ENCODE measurements at places on chromosomes 1 and 21. TPM values are rescaled to one million over a fixed set of nuclear protein-coding genes. Genes with fewer than 3 reads are reported as not detected.

GRCh38 chr1:247540581-247540980, 4.3 kb upstream of the OR2C3 start:
- no peaks in the 10 kb centered on the region for H3K27me3 ChIP-seq
- H3K4me1 ChIP-seq = no peaks in the 10 kb centered on the region
- no peaks in the 10 kb centered on the region for H3K36me3 ChIP-seq

FMO1 gene
- total RNA-seq = not detected

RHEX gene
- not detected for total RNA-seq

DNA sequence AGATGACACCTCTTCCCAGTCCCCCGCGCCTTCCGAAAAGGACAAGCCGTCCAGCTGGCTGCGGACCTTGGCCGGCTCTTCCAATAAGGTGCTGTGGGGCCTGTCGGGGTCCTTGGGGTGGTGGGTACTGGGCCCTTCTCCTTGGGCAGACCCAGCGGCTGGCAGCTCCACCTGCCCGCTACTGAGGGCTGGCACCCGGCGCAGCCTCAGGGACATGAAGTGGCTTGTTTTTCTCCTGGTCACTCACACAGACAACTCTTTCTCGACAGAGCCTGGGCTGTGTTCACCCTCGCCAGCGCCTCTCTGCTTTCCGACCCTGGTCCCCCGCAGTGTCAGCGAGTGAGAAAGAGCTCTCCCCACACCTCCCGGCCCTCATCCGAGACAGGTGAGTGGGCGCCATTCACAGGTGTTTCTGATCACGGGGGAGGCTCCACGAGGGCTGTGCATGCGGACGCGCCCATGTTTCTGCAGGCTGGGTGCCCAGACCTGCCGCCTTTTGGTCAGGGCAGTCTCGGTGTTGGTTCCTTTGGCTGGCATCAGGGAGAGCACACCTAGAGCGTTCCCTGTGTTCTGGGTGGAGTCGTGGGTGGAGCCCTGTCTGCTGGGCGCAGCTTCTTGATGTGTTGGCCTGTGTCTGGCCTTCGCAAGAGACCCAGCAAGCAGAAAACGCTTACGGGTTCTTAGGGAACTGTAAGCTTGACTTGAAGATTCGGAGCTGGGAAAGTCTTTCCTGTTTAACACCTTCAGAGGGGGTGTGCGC, 75.1 kb downstream of the SKI start:
- H3K27ac ChIP-seq = no peak overlapping the region
- H3K36me3 ChIP-seq = 0 out of 2 replicates have a peak, but pooled peaks cover 5% of the 10 kb centered on the region
- no peaks in the 10 kb centered on the region for H3K4me1 ChIP-seq
- DNase-seq = no peak

- H3K27ac ChIP-seq = no peak overlapping the region
- no peak for DNase-seq
- H3K36me3 ChIP-seq = no peaks in the 10 kb centered on the region
- no peaks in the 10 kb centered on the region for H3K27me3 ChIP-seq
Measured at GRCh38 chr1:84870591-84870990, 22.4 kb downstream of the LPAR3 start.

GRCh38 chr1:221888218-221888617, 146.3 kb upstream of the DUSP10 start:
- H3K36me3 ChIP-seq = no peaks in the 10 kb centered on the region
- DNase-seq = no peak
- no peak overlapping the region for H3K27ac ChIP-seq
- no peaks in the 10 kb centered on the region for H3K27me3 ChIP-seq

DNA sequence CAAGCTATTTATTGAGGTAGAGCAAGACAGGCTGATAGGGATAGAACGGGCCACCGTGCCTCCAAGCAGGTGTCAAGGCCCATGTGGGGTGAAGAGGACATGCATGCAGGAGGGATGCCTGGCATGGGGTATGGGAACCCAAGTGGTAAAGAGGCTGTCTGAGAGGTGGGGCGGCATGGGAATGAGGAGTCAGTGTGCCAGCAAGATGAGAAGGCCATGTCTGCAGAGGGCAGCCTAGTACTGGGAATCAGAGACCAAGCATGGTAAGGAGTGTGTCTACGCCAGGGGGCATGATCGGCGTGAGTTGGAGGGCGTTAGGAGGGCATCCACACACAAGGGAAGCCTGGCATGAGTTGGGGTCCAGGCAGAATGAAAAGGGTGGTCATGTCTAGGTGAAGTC, 303.7 kb upstream of the PLD5 start:
- no peak overlapping the region for H3K27ac ChIP-seq
- DNase-seq = no peak
- no peaks in the 10 kb centered on the region for H3K4me1 ChIP-seq

HP1BP3 gene
- 207 TPM for total RNA-seq

DNA sequence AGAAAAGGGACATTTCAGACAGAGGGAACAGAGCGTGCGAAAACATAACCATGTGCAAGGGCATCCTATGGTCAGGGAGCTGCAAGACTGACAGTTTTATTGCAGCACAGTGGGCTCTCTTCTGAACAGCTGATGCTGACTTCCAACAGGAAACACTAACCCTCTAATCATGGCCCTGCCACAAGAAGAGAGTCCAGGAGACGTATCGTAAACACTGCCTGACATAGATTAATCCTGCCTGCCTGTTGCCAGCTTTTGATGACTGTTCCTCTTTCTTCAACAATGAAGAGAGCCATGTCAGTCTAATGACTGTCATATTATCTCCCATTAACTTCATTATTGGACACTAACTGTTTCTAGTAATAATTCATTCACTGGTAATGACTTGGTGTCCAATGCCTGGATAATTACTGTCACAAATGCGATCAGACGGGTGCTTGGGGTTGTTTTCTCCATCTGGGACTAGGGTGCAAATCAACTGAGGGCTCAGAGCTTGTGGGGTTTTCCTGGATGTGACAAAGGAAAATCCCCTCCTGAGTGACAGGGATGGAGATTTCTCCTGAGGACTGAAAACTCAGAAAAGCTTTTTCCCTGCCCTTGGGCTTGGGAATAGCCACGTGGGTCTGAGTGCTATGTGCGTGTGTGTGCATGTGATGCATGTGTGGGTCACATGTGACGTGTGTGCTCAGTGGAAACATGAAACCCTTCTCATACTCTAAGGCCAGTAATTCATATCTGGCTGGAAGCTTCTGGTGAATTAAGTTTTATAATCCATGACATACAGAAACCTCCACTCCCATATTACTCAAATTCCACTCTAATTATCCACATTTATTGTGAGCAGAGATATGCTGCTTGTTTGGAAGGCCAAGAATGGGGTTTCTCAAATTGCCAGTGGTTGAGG, 144.0 kb upstream of the PLXNA2 start:
- H3K4me3 ChIP-seq = no peak overlapping the region
- no peaks in the 10 kb centered on the region for H3K4me1 ChIP-seq
- H3K27ac ChIP-seq = no peak overlapping the region
- H3K36me3 ChIP-seq = no peaks in the 10 kb centered on the region

MYOG gene
- not detected for total RNA-seq

RUNX3 gene
- 22.6 TPM for total RNA-seq

GRCh38 chr1:155006601-155007101, 4.0 kb downstream of the ZBTB7B start:
- H3K27ac ChIP-seq = peak overlapping the region; percentile 13
- no peak overlapping the region for H3K4me3 ChIP-seq
- DNase-seq = no peak
- H3K4me1 ChIP-seq = peaks cover 18% of the 10 kb centered on the region
- H3K27me3 ChIP-seq = no peaks in the 10 kb centered on the region

- H3K36me3 ChIP-seq = no peaks in the 10 kb centered on the region
- no peak overlapping the region for H3K27ac ChIP-seq
- no peaks in the 10 kb centered on the region for H3K27me3 ChIP-seq
- no peaks in the 10 kb centered on the region for H3K4me1 ChIP-seq
- no peak for DNase-seq
Measured at GRCh38 chr1:197067457-197067818, 378 bp upstream of the F13B start.

DNA sequence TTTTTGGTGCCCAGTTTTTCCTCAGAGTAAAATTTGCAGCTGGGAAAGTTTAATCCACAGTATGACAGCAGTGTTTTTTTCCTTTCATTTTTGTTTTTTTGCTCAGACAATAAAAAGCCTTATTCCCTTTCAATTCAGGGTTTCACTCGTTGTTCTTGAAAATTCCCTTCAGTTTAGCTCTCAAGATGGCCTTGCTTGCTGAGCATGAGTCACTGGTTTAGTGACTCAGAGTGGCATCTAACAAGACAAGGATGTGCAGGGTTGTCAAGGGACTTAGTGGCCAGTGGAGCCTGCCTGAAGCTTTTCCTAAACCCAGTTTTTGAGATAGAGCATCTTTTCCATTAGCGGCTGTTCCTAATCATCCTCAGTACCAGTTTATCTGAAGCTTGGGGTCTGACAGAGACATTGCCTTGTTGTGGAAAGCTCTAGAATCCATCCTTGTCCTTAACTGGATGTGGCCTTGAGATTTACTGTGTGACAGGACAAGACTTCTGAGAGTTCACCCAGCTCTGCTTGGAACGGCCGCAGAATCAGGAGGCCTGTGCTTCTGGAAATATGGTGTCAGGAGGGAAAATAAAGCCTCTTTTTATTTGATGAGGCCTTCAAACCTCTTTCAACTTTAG, 48.4 kb upstream of the DNAJC6 start:
- H3K36me3 ChIP-seq = no peaks in the 10 kb centered on the region
- H3K27ac ChIP-seq = no peak overlapping the region
- no peak overlapping the region for H3K4me3 ChIP-seq

OR2T2 gene
- not detected for total RNA-seq

GRCh38 chr1:46362158-46362557, 21.6 kb downstream of the NSUN4 start:
- no peak for DNase-seq
- H3K36me3 ChIP-seq = peaks cover 41% of the 10 kb centered on the region
- no peaks in the 10 kb centered on the region for H3K27me3 ChIP-seq
- no peak overlapping the region for H3K27ac ChIP-seq
- H3K4me1 ChIP-seq = no peaks in the 10 kb centered on the region

DNA sequence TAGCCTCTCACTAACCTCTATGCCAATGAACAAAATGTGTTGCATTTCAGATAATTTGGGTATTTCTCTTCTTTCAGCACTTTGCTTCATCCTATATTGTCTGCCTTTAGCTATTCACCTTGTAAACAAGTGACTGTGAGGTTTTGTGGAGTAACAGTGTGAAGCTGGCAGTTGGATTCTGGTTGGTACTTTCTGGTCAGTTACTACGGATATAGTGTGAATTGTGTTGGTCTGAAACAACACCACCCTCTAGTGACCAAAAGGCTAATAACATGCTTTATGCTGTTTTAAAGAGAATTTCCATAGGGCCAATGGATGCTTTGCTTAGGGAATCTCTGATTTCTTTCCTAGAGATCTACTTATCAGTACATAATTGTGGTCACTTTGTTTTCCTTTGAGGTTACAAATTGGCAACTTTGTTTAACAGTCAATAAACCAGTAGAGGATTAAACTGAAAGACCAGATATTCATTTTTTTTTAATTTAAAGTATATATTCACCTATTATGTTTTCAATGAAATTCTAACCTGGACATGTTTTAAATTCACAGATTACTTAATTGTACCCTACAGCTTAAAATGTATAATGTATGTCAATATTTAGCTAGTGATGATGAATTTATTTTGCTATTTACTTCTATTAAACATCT, 2.5 kb upstream of the PTGER3 start:
- DNase-seq = peak; percentile 61
- no peaks in the 10 kb centered on the region for H3K36me3 ChIP-seq
- H3K27ac ChIP-seq = no peak overlapping the region
- H3K4me1 ChIP-seq = no peaks in the 10 kb centered on the region
- H3K4me3 ChIP-seq = no peak overlapping the region

CD101 gene
- 1.2 TPM for total RNA-seq

DNA sequence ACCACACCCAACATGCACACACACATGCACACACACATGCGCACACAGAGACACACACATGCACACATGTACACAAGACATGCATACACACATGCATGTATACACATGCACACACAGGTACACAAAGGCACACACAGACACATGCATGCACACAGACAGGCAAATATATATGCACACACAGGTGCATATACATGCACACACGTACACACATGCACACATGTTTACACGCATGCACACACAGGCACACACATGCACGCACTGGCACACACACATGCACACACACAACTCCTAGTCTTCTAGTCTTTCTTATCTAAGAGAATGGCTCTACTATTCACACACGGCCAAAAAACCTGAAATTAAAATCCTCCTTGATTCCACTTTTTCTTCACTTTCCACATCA, 222.7 kb upstream of the PLD5 start:
- no peak for DNase-seq
- no peak overlapping the region for H3K27ac ChIP-seq
- H3K4me3 ChIP-seq = no peak overlapping the region
- H3K4me1 ChIP-seq = no peaks in the 10 kb centered on the region

GRCh38 chr1:52122384-52122783, 19.5 kb upstream of the ZFYVE9 start:
- no peaks in the 10 kb centered on the region for H3K4me1 ChIP-seq
- H3K36me3 ChIP-seq = no peaks in the 10 kb centered on the region
- DNase-seq = no peak
- no peaks in the 10 kb centered on the region for H3K27me3 ChIP-seq

DNA sequence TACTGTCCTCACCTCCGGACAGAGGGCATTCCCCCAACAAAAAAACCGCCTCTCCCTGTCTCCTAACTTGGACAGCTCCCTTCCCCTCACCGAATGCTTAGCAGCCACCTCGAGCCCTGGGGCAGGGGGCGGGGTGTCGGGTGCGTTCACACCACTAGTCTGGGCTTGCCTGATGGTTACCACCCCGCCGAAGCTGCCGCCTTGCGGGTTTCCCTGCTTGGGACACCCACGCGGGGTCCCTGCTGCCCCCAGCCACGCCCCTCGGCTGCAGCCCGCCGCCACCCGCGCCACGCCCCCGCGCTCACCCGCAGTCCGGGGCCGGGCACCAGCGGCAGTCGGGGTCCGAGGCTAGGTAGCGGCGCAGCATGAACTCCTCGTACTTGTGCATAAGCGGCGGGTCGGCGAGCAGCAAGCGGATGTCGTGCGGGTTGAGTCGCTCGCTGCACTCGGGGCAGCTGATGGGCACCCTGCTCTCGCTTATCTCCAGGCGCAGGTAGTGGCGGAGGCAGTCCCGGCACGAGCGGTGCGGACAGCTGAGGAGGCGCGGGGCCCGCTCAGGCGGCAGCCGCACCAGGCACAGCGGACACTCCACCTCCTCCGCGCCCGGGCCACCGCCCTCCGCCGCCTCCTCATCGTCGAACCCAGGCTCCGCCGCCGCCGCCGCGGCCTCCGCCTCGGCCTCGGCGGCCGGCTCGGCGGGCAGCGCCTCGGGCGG, 706 bp downstream of the RNF19B start:
- H3K4me1 ChIP-seq = peaks cover 20% of the 10 kb centered on the region
- no peak for DNase-seq
- H3K36me3 ChIP-seq = no peaks in the 10 kb centered on the region
- H3K27ac ChIP-seq = peak overlapping the region; percentile 84
- no peaks in the 10 kb centered on the region for H3K27me3 ChIP-seq
- H3K4me3 ChIP-seq = peak overlapping the region; percentile 86

SIM2 gene
- total RNA-seq = 23.9 TPM

SCP2 gene
- 62.0 TPM for total RNA-seq

- no peak overlapping the region for H3K4me3 ChIP-seq
- no peaks in the 10 kb centered on the region for H3K36me3 ChIP-seq
- no peak for DNase-seq
- peaks cover 21% of the 10 kb centered on the region for H3K27me3 ChIP-seq
Measured at GRCh38 chr1:25641931-25642573, 25.5 kb downstream of the MAN1C1 start.

- no peak overlapping the region for H3K4me3 ChIP-seq
- no peak overlapping the region for H3K27ac ChIP-seq
- DNase-seq = no peak
Measured at GRCh38 chr1:24505816-24506215, 3.2 kb downstream of the RCAN3 start.

GRCh38 chr1:168256164-168256563, 24.5 kb upstream of the TBX19 start:
- no peaks in the 10 kb centered on the region for H3K36me3 ChIP-seq
- DNase-seq = no peak
- H3K4me1 ChIP-seq = no peaks in the 10 kb centered on the region
- H3K27me3 ChIP-seq = no peaks in the 10 kb centered on the region

PEX19 gene
- total RNA-seq = 35.9 TPM

Measured in HCT116 (cell line).